Mesenchymal stem cell (in vitro differentiated cells and primary cell): ENCODE measurements at places on chromosomes 6 and 20.

- DNase-seq: no peak
Observed at GRCh38 chr6:75931011-75931680, 141.3 kb downstream of the IMPG1 start.

- peak; percentile 97 for DNase-seq
Observed at GRCh38 chr6:156953479-156954146, 176.4 kb downstream of the ARID1B start.

- no peak for DNase-seq
Observed at GRCh38 chr20:45449528-45449927, 20.0 kb upstream of the WFDC2 start.

DNA sequence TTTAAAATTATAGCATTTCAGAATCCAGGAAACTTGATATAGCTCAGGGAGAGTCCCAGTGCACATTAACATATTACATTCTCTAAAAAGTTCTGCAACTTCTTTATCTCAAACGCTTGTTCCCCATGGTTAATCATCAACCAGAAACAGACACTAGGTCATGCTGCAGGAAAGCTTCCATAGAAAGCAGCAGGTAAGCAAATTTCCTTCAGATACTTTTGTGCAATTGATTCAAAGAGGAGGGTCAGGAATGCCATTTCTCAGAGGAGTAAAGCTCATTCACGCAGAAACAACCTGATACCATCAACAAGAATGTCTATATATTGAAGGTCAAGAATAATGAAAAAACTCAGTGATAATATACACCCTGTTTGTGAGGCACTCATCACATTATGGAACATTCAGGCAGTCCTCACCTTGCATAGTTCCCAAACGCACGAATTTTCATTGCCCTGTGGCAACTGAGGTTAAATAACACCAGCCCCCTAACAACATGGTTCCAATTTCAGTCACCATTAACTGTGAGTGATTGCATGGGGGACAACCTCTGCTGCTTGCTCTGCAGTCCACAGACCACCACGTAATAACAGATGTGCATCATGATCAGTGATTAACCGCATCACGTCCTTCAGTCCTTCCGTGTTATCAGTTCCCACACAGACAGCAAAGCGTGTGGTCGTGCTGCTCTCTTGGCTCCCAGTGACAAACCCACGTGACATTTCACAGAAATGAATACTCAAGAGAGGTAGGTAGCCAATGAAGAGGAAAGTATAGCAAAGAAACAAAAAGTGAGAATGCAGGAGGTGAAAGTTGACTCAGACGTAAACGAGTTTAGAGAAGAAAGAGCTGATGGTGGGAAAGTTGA, 95.7 kb downstream of the LY86 start:
- DNase-seq: no peak

DNA sequence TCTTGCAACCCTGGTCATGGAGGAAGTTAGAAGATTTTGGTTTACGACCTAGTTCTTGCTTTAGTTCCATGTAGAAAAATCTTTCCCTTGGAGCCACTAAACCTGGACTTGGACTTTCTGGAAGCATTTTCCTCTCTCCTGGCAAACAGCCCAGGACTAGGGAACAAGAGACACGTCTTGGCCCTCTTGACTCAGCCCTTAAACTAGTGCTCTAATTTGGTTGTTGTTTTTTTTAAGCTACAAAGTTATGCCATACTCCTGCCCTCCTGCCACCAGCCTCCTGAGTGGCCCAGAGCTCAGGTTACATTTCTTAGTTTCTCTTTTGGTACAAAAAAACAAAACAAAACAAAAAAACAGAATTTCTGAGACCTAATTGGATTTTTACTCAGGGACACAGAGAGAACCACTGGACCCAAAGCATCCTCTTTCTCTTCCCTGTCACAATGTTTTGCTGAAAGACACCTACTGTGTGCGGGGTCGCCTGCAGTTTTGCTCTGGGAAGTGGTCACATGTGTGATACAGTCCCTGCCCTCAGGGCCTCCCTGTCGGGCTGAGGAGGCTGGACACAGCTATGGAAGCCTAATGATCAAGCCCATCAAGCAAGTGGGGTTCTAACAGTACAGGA, 32.3 kb upstream of the SCUBE3 start:
- DNase-seq: peak; percentile 72

DNA sequence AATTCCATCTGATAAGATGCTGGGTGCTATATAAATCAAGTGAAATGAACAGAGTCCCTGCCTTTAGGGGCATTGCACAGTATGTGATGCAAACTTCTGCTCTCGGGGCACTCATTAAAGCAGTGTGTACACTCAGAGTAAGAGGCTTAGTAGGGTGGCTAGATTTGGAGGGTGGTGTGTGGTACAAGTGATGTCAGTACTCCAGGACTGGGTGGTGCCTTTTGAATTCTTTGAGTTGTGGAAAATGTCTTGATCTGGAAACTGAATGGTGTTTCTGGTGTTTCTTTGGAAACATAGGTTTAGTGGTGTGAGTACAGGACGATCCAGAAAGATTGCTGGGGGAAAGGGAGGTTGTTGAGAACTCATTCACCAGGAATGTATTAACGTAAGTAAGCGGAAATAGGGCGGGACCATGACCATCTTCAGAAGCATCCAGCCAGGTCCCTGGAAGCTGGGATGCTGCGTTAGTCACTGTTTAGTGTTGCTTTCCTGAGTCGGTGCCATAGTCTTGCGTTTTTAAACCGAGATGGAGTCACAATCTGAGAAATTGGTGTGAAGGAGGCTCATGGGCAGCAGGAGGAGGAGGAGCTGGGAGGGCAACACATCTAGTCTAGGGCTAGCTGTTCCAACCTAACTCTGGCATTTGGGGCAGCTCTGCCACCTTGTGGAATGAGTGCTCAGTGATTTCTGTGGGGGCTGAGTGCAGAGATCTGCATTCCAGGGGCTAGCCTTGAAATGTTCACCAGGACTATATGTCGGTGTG, 70.3 kb downstream of the SCAND1 start:
- peak; percentile 100 for DNase-seq

DNA sequence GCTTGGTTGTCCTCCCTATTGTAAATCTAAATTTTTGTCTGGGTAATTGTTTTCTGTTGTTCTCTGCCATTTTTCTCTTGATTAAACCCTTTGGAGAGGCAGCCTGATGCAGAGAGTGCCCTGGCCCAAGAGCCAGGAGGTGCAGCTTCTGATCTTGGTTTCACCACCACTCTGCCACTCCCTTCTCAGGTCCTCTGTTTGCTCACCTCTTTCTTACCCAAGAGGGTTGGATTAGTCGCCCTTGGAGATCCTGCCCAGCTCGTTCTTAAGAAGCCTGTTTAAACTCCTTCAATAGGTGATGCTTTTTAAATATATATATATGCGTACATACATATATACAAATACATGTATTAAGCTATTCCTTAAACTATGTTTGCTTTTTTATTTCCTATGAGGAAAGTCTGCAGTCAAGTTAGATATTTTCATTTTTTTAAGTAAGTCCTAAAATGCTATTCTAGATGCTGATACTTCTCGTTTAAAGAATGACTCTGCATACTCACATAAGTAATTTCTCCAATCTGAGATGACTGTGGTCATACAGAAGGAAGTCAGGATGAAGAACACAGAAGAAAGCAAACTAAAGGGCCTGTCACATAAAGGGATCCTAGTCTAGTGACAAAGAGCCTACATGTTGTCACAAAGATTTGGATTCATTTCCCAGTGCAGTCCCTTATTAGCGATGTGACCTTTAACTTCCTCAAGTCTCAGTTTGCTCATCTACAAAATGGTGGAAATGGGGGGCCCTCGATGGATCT, 19.9 kb downstream of the TPD52L1 start:
- no peak for DNase-seq

DNA sequence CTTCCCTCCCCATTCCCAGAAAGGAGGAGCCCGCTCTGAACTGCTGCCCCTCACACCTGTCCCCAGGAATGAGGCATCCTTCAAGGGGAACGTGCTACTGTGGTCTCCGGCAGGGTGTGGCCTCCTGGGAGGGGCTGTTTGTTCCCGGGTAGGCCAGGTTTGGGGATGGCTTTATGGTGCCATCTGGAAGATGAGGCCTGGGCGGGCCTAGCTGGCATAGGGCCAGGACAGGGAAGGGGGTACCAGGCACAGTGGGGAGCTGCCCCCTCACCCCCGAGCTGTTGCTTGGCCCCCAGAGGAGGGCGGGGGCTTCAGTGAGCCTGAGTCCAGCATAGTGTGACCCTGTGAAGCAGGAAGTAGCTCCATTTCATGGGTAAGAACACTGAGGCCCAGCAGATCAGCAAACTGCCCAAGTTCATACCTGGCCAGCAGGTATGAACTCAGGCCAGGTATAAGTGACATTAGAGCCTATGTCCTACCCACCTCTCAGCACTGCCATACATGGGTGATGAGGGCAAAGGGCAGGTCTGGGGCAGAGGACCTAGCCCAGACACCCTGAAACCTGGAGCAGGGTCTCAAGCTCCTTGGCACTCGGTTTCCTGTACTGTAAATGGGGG, 17.5 kb upstream of the SPDEF start:
- no peak for DNase-seq

- peak; percentile 60 for DNase-seq
Observed at GRCh38 chr6:52551483-52552277, 25.2 kb downstream of the TRAM2 start.

DNA sequence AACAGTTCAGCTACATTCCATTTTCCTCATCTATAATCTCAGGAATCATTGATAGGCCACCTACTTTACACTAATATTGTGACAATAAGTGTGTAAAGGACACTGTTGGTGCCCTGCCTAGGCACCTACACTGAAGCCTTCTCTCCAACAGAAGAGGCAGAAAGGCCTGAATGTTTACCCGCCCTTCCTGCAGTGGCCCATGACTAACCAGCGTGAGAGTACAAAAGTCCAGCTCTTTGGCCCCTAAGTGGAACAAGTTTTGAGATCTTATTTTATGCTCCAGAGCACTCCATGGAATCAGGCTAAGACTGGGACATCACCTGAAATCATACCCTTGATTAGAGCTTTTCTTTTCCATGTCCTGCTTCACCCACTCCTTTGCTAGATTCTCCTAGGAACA, 359.7 kb downstream of the ARHGAP18 start:
- DNase-seq: no peak

DNA sequence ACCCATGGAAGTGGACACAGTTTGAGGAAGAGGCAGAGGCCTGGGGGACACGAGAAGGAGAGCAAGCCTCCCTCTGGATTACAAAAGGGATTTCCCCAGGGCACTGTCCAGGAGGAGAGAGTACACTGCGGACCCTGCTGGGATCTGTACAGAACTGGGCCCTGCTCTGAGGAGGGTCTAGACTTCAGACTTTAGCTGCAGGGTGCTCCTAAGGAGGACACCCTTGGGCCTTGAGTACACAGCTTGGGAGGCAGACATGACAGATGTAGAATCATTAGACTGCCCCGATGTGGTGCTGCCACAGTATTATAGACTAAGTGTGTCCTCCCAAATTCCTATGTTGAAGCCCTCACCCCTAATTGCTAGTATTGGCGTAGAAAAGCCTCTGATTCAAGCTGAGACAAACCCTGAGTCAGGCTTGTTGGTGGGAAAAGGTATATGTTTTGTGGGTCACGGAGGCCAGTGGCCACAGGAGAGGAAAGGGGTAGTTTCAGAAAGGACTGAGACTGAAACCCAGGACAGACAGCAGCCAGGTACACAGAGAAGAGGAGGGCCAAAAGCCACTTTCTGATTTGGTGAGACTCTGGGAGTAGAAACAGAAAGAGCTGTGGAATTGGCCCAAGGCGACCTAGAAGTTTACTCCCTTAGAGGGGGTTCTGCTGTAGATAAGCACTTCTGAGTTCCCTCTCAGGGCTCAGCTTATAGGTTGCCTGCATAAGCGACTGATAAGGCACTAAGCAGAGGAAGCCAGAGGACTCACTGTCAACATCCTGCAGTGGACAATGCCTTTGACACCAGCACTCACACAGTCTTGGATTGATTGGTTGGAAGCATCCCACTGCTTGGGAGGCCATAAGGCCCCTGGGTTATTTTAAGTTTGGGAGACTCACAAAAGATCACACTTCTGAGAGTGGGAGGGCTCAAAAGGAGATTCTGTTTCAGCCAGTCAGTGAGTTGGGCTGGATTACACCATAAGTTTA, 16.5 kb upstream of the SH3BGRL2 start:
- DNase-seq: no peak

GRCh38 chr6:168133687-168134559, 54.9 kb upstream of the FRMD1 start:
- DNase-seq: no peak

DNA sequence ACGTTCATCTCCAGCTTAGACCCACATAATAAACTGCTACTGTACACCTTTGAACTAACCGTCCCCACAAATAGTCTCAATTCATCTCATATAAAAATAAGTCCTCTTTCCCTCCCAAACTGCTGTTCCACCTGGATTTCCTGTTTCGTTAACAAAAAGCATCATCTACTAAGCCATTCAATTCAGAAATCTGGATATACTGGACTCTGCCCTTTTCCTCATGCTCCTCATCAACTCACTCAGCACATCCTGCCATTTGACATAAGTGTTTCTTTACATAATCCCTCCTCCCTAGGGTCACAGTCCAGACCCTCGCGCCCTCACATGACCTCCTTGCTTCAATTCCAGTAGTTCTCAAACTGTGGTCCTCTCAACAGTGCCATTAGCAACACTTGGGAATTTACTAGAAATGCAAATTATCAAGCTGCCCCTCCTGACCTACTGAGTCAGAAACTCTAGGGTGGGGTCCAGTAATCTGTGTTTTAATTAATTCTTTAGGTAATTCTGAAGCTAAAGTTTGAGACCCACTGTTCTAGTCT, 4.5 kb downstream of the MKKS start:
- DNase-seq: no peak

- DNase-seq: no peak
Observed at GRCh38 chr20:15122613-15123012, 785.2 kb upstream of the FLRT3 start.
